ENCODE measurements at places on chromosomes 7 and 10.

DNA sequence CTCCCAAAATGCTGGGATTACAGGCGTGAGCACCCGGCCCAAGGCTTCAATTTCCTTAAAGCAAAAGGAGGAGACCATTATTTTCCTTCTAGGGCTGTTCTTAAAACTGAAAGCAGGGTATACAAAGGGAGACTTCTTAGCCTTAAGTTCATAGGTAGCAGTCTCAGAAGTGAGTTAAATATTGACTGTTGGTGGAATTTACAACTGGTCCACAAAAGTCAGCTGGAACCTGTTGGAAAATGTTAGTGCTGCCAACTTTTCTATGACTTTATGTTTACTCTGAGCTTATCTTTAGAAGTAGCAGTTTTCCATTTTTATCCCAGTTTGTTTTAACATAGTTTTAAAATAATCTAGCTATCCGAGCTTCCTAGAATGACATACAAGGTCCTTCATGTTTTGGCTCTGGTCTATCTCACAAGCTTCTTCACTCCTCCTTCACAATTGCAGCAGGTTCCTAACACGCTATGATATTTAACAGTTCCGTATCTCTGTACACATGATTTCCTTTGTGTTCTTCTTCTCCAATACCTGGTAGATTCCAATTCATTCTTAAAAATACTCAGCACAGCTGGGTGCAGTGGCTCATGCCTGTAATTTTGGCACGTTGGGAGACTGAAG lies 3.3 kb downstream of the SLC26A3 start:
- no peak for DNase-seq

GRCh38 chr7:73645643-73646174 lies 21.4 kb upstream of the MLXIPL start:
- no peak for DNase-seq

- DNase-seq = no peak
These were observed 130.5 kb downstream of the KLF6 start for GRCh38 chr10:3654496-3654895.

DNA sequence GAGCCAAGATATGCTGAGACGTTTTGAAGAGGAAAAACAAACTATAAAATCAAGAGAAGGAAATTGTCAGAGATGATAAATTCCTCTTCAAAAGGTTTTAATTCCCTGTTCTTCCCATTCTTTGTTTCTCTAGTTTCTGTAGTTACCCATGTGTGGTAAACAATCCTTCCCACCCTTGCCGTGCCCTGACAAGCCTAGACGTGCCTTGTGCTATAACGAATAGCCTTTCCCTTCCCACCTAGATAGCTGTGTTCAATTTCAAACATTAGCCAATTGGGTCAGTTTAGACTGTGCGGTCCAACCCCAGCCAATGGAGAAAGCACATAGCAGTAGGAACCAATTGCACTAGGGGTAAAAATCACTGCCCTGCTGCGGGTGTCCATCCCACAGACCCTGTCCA lies 138.1 kb downstream of the RALA start:
- DNase-seq = no peak

GRCh38 chr7:84399661-84400060 lies 205.1 kb upstream of the SEMA3A start:
- no peak for DNase-seq

Measured in anterior cingulate cortex (tissue), 58 donors.